ENCODE measurements at places on chromosomes 11 and 22.

GRCh38 chr11:16743478-16743877 lies 5.0 kb downstream of the C11orf58 start:
- no peak for DNase-seq

DNA sequence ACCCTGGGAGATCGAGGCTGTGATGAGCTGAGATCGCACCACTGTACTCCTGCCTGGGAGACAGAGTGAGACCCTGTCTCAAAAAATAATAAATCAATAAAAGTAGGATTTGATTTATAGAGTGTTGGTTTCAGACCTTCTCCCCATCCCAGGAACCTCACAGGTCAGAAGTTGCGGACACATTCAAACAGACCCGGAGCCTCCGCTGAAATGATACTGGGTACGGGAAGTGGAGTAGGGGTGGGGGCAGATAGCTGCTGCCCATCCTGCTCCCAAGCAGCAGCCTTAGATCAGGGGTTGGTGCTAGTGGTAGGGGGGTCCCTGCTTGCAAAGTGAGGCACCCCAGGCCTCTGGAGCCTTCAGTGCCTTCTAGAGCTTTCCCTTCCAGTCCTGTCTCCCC lies 7.8 kb downstream of the PRDM11 start:
- DNase-seq: no peak

DNA sequence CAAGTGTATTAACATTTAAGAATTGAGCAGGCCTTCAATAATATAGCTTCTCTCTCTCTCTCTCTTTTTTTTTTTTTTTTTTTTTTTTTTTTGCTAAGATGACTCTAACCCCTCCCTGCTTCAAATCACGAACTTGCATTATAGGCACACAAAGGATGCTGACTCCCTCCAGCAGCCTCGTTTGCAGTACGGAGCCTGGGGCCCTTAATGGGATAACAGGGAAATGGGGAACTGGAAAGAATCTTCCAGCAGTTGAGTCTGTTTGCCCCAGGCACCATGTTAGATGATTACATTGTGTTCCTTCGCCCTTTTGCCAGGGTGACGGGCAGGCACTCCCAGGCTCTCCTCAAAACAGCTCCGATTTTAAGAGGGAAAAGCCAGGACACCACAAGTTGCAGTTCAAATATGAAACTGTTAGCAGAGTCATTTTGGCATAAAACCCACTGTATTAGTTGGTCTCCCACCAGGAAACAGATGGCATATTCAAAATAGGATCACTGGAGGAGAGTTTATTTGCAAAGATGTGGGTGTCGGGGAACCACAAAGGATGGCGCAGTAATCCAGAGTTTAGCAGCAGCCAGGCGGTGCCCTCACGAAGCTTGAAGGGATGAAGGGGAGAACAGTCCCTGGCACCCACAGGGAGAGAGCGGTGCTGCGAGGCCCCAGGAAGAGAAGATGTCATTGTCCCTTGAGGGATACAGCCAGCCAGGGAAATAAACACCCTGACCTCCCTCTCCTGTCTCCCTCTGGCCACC lies 26.5 kb upstream of the TREH start:
- DNase-seq: no peak

GRCh38 chr11:75205564-75206020 lies 35.0 kb upstream of the TPBGL start:
- no peak for DNase-seq

DNA sequence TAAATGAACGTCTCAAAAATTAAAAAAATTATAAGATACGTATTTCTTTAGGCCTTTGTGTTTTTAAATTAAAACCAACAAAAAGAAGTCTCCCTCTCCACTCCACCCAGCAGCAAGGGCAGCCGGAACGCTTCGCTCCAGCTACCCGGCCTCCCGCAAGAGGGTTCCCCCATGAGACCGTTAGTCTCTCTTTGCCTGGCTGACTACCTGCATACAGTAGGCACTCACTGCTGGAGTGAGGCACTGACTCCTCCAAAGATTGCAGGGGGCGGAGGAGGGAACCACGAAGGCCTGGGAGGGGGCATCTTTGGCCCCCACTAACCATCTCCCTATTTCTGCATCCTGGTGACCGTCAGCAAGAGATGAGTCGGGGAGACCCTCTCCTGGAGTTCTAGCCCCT lies 10.1 kb downstream of the CBX6 start:
- no peak for DNase-seq

DNA sequence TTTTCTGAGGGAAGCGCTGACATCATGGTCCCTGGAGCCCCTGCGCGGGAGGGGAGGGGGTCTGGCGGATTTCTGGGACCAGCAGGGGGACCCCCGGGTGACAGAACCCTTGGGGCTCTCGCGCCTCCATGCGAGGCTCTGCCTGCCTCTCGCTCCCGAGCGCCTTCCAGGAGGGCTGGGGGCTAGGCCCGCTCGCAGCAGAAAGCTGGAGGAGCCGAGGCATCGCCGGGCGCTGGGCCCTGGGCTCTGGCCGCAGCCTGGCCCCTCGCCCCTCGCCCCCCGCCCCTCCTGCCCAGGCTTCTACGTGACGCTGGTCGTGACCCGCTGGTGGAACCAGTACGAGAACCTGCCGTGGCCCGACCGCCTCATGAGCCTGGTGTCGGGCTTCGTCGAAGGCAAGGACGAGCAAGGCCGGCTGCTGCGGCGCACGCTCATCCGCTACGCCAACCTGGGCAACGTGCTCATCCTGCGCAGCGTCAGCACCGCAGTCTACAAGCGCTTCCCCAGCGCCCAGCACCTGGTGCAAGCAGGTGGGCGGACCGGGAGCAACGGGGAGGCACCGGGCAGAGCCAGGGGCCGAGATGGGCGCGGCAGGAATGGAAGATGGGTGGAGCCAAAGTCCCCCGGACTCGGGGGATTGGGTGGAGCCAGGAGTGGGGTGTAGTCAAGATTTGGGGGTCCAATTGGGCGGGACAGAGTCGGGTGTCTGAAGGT lies 5.4 kb downstream of the BEST1 start:
- no peak for DNase-seq

DNA sequence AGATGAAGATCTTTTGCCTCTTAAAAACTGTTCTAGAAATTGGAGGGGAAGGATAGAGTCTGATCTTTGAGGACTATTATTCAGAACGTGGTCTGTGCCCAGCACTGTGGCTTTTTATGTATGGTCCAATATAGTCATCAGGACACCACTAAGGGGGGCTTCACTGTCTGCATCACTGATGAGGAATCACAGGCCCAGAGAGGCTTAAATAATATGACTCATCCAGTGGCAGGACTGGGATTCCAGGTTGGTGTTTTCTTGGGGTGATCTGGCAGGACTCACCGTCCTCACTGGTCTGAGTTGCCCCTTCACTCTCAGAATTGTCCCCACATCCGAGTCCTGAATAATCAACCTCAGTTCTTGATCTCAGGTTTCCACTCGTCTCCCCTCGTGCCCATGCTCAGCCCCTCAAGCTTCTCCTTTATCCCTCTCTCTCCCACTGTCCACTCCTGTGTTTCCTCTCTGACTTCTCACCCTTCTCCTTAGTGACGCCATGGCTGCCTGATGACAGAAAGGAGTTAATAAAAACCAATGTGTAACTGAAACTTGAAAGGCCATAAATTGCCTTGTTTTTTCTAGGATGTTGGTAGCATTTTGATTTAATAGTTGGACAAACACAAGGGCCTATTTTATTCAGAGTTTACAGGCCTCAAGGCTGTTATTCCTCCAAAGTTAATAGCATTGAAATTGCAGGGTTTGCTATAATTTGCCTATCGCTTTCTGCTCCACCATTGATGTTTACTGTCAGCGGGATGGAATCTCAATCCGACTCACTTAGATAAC lies 95.7 kb upstream of the NNMT start:
- DNase-seq: no peak

- no peak for DNase-seq
Measured at GRCh38 chr11:127462065-127462344, 461.4 kb upstream of the KIRREL3 start.

All from activated naive CD8-positive, alpha-beta T cell treated with anti-CD3 and anti-CD28 coated beads, Interleukin-2, amount 50 U/mL, for 16 hours (primary cell).